ENCODE measurements at places on chromosomes 11 and 22. TPM values are rescaled to one million over a fixed set of nuclear protein-coding genes. Genes with fewer than 3 reads are reported as not detected.
A peak's percentile ranks its signal among the peaks of the same experiment; 100 is the strongest.

GRCh38 chr11:6663794-6664469, 8.3 kb upstream of the DCHS1 start:
- DNase-seq, result no peak

GRCh38 chr11:59267736-59268475, 55.2 kb upstream of the MPEG1 start:
- DNase-seq, result no peak

DNA sequence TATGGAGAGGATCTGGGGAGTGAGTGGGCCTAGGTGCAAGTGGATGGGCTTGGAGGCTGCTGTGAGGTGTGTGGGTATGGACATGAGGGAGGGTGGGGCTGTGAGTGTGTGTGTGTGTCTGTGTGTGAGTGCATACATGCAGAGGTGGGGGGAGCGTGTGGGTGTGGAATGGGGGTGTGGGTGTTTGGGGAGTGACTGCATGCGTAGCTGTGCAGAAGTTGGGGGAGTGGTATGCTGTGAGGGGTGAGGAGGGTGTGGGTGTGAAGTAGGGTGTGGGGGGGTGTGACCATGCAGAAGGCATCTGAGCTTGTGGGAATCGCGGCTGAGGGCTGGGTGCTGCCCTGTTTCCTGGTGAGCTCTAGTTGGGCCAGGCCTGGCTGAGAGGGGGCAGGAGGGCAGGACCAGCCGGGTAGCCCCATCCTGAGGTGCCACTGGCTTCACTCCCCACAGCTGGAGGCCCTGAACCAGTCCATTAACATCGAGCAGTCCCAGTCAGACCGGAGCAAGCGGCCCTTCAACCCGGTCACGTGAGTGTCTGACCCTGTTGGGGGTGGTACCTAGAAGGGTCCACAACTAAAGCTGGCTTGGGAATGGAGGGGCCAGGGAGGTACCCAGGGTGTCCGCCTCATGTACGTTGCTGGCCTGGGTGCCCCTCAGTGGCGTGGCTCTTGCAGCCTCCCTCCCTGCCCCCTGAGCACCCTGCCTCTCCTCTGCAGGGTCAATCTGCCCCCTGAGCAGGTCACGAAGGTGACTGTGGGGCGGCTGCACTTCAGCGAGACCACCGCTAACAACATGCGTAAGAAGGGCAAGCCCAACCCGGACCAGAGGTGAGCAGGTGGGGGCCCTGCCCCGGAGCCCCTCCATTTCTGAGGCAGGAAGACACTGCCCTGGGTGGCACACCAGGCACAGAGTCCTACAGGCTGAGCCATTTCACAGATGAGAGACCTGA, 16.5 kb downstream of the TMEM258 start:
- peak; percentile 87 for DNase-seq

DNA sequence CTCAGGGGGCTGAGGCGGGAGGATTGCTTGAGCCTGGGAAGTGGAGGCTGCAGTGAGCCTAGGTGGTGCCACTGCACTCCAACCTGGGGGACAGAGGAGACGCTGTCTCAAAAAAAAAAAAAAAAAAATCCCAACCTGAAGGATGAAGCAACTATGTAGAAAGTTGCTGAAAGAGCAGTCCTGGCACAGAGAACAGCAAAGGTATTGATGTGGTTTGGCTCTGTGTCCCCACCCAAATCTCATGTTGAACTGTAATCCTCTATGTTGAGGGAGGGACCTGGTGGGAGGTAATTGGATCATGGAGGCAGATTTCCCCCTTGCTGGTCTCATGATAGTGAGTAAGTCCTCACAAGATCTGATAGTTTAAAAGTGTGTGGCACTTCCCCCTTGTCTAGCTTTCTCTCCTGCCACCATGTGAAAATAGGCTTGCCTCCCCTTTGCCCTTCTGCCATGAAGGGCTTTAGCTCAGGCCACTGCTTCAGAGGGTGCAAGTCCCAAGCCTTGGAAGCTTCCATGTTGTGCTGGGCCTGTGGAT, 10.7 kb upstream of the SERPING1 start:
- DNase-seq, result no peak

DNA sequence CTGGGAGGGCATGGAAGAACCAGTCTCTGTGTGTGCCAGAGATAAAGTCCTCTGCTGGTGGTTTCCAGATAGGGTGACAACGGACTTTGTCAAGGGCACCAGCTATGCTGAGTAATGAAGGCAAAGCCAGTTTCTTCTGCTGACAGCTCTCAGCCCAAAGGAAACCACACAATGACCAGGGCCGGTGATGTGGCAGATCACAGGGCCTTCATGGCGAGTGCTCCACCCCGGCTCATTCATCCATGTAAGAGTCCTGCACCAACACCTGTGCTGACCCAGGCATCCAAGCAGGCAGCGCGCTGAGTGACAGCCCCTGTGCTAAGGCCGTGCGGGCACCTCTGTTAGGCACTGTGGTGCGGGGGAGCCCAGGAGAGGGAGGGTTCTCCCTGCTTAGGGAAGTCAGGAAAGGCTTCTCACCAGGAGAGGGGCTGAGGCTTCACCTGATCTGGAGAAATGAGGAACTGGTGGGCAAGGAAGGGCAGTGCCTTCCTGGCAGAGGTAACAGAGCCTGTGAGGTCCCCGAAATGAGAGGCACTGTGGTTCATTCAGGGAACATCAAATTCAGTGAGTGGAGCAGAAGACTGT, 33.8 kb downstream of the TP53I11 start:
- no peak for DNase-seq

Gene CLTCL1
- total RNA-seq, result 28.6 TPM

DNA sequence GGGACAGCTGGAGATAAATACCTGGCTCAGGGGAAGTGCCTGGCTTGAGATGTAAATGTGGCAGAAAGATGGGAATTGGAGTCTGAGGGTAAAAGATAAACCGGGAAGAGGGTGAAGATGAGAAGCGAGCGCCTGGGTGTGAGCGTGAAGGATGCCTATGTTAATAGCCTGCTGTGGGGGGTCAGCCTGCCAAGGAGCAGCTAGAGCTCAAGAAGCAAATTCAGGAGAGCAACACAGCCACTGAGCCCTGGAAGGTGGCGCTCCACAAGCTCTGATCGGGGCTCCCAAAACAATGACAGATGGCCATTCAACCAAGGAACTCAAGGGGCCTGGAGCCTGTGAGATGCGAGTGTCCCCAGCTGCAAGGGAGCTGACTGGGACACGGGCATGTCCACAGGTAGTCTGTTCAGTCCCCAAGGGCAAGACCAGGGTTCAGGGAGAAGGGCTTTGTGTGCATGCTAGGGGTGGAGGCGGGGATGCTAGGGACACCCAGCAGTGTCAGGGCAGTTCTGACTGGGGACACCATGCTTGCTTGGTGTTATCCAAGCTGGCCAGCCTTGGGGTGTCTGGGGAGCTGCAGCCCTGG, 2.8 kb downstream of the GSC2 start:
- DNase-seq, result peak; percentile 58

GRCh38 chr11:17719028-17719937, at the start of gene MYOD1:
Gene MYOD1 (plus strand): TSS chr11:17719571. CDS start chr11:17719783, 212 bp downstream.
- DNase-seq, result peak; percentile 83

DNA sequence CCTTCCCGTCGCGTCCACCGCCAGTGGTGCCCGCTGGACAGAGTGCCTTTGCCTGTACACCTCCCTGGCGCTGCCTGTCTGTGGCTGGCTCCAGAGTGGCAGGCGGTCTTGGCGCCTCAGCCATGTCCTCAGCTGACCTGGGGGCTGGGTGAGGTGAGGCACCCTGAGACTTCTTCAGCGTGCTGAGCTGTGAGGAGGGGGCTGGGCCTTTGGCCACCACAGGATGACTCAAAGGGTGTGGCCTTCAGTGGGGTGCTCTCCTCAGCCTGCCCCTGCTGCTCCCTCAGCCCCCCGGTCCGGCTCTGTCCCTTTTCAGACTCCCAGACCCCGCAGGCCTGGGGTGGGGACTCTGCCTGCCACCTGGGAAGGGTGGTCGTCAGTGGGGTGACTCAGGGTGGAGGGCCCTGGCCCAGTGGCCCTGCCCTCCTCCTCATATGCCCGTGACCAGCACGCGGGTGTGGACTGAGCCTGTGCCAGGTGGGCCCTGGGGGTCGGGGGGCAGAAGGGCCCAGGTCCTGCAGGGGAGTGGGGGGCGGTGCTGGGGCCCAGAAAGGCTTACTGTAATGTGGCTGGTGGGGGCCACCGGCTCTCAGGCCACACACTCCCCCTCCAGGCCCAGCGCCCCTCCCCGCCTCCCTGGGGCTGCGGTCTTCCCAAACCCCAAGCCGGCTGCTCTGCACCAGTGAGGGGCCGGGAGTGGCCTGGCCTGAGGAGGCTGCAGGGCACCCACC, 15.9 kb downstream of the CRELD2 start:
- no peak for DNase-seq

DNA sequence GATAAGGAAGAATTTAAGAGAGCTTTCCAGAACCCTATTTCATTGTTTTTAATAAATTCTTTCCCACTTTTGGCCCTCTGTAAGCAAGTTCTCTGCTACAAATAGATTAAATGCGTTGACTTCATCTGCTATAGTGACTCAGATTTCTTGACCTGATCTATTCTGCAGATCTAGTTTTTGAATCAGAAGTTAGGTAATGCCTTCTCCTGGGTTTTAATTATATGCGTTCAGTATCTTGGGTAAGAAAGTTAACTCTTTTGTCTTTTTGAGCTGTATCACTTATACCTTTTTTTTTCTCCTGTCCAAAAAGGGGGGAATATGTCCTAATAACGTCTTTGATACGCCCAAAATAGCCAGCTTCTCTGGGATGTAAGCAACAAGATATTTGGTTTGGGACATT, 2.4 kb upstream of the HEPHL1 start:
- DNase-seq, result no peak

DNA sequence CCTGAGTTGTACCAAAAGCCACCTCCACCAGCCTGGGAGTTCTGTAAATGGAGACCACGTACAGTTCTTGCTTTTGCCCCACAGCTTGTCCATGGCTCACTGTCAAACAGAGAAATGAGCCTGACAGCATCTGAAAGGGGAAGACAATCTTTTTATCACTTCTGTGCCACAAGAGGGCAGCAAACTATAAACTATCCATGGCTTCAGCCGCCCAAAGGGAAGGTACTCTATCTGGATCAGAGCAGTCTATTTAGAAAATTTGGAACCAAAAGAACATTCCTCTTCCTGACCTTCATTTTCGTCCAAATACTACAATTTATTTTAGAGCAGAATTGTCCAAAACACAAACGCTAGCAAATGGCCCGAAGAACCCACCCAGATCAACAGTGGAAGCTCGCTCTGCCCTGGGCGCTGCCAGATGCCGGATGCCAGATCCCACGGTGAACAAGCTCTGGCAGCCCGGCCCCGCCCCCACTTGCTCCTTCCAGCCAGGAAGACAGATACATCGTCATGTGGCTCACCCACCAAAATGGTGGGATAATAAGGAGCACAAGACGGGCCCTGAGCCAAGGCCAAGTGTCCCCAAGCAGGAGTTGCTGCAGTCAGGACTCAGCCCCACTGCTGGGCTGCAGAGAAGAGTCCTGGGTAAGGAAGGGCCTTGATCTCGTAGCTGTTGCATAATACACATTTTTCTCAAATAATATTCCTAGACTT, 23.9 kb upstream of the SCGB1A1 start:
- peak; percentile 95 for DNase-seq

DNA sequence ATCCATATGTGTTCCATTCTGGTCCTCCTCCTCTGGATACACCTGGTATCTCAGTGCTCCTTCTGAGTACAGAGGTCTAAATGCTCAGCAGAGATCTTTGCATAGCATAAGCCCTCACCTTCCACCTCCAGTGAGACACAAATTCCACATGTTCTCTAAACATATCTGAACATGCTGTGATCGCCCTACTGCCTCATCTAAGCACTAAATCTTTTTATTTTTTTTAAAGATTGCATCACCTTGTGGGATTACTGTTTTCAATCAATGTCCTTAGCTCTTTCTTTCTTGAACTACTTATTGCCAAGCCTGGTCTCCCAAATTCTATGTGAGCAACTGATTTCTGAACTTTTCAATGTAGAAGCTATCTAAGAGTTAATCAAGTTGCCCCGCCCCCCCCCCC, 113.4 kb downstream of the TRPC6 start:
- DNase-seq, result no peak

GRCh38 chr11:129489249-129489648, 113.6 kb downstream of the BARX2 start:
- no peak for DNase-seq

Gene GRAP2
- total RNA-seq, result not detected

Gene CSKMT
- 6.2 TPM for total RNA-seq

- DNase-seq, result no peak
Observed at GRCh38 chr11:41457216-41458014, 2.0 kb downstream of the LRRC4C start.

Gene OR51B5
- not detected for total RNA-seq

Gene TMEM135
- total RNA-seq, result 35.8 TPM
